ENCODE measurements at places on chromosomes 16 and 17. TPM values are rescaled to one million over a fixed set of nuclear protein-coding genes. Genes with fewer than 3 reads are reported as not detected.

KRT12 gene
- total RNA-seq, result not detected

PRKCA gene
- 19.7 TPM for total RNA-seq

WFDC1 gene
- total RNA-seq, result 3.3 TPM

PSMD12 gene
- 61.3 TPM for total RNA-seq

NR1D1 gene
- 0.77 TPM for total RNA-seq

PABPN1L gene
- total RNA-seq, result not detected

ADGRG3 gene
- not detected for total RNA-seq

ARL5C gene
- not detected for total RNA-seq

ZNF18 gene
- total RNA-seq, result 7.7 TPM

TNFRSF13B gene
- total RNA-seq, result not detected

TMED6 gene
- not detected for total RNA-seq

TLCD3B gene
- total RNA-seq, result 0.19 TPM

ELMO3 gene
- total RNA-seq, result 0.38 TPM

MYCBPAP gene
- total RNA-seq, result 2.3 TPM

KRT27 gene
- not detected for total RNA-seq

SRSF1 gene
- total RNA-seq, result 239 TPM

HOXB5 gene
- not detected for total RNA-seq

FMNL1 gene
- total RNA-seq, result 0.38 TPM

PLEKHG4 gene
- total RNA-seq, result 10.2 TPM

ALDH3A1 gene
- under 0.01 TPM for total RNA-seq

CCL4 gene
- total RNA-seq, result not detected

ARHGAP44 gene
- 4.8 TPM for total RNA-seq

All from regular cardiac myocyte (primary cell).